ENCODE measurements at places on chromosomes 1 and 21.

GRCh38 chr1:184036517-184036949 lies 995 bp downstream of the COLGALT2 start:
- peak; percentile 0 for DNase-seq

- no peak for DNase-seq
Measured at GRCh38 chr1:185860859-185861258, 126.7 kb downstream of the HMCN1 start.

- DNase-seq = no peak
Measured at GRCh38 chr1:155809088-155809487, 47.9 kb downstream of the GON4L start.

GRCh38 chr1:226605318-226605950 lies 56.9 kb downstream of the STUM start:
- DNase-seq = no peak

- DNase-seq = no peak
Measured at GRCh38 chr21:41066086-41066938, 101.6 kb upstream of the BACE2 start.

DNA sequence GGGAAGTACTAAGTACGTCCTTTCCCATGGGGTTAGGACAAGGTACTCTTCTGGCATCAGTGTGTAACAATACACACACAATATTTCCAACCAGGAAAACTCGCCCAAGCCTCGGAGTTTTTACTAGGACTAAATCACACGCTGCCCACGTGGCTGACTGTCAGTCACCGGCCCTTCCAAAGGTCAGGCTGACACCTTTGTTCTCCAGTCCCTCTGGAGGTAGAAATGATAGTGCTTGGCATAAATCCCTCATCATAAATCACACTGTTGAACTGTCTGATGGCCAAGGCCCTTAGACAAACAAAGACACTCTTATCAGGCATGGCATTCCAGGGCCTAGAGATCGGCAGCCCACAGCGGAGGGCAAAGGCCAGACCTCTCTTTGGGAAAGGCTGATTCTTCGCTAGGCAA lies 16.9 kb upstream of the SLAMF9 start:
- DNase-seq = no peak

DNA sequence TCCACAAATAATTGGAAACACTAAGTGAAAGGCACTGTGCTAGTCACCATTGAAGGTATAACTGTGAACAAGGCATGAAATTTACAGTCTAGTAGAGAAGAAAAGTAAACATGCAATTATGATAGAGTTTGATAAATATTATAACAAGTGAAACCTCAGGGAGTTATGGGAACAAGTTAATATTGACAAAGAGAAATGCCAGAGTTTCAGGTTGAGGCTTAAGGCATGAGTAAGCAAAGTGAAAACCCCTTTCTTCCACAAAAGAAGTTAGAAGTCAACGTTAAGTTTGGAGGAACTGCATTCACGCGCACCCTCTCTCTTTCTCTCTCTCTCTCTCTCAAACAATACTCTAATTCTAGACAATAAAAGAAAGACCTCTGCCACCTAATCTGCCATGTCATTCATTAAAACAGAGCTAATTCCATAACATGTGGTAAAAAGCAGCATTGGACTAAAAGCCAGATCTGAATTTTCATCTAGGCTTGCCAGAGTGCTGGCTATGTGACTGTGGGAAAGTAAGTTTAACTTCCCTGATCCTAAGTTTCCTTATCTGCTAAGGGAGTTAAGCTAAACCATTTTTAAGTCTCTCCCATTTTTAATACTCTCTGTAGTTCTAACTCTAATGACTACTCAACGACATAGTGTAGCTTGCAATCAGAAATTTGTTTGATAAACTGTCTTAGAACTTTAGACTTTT lies 22.0 kb downstream of the SLC44A5 start:
- no peak for DNase-seq

DNA sequence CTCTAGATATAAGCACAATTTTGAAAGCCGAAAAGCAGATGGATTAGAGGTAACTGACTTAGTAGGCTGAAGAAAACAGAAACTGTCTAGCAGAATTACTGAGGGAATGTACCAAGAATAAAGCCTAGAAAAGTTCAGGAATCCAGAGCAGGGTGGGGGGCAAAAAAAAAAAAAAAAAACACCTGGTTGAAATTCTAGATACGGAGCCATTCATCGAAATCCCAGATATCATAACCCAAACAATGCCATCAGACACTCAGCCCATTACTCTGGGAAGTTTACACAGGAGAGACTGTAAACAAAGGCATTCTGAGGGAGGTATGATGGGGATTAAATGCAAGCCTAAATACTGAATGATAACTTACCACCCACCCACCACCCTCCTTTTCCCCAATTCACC lies 45.6 kb downstream of the ENAH start:
- no peak for DNase-seq

GRCh38 chr1:111422546-111423391 lies 4.8 kb downstream of the OVGP1 start:
- no peak for DNase-seq

DNA sequence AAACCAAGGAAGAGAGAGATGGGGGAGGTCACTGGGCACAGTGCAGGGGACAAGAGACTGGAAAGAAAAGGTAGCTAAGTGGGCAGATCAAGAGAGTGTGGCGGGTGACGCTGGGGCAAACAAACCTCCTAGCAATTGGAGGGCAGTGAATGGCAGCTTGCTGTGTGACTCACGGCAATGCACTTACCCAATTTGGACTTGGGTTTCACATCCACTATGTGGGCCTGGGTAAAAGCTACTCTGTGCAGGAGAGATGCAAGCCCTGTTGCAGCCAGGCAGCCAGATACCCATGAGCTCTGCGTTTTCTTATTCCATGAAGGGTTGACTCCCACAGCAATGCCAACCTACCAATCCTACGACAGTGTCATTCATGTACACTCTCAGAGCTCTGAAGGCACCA lies 9.5 kb downstream of the PLXNA2 start:
- no peak for DNase-seq

DNA sequence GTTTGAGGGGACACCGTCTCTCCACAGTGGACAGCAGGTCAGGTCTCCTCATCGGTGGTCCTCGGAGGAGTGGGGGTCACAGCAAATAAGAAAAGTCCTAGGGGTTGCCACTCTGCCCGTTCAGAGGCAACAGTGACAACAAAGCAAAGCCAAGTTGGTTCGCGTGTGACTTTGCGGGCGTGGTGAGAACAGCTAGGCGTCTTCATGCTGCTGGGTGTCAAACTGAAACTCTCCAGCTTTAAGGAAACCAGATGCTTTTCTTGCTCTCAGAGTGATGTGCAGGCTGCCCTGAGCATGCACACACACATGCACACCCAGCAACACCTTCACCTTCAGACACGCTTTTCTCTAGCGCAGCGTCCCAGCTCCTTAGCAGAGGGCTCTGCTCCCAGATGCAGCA lies 70.1 kb upstream of the ARHGEF16 start:
- DNase-seq = no peak

DNA sequence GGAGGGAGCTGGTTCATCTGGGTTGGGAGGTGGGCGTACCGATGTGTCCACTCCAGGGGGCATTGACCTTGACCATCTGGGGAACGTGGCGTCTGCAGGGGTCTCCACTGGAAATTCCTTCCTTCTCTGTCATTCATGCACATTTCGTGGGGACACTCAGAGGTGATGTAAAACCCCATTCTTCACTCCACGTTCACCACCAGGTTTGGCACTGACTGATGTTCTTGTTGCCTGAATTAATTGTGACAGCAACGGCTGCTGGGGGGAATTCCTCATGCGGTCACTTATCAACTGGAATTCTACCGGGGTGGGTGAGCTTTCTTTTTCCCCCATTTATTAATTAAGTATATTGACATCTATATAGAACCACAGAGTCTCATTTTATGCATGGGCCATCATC lies 18.1 kb upstream of the POFUT2 start:
- no peak for DNase-seq

DNA sequence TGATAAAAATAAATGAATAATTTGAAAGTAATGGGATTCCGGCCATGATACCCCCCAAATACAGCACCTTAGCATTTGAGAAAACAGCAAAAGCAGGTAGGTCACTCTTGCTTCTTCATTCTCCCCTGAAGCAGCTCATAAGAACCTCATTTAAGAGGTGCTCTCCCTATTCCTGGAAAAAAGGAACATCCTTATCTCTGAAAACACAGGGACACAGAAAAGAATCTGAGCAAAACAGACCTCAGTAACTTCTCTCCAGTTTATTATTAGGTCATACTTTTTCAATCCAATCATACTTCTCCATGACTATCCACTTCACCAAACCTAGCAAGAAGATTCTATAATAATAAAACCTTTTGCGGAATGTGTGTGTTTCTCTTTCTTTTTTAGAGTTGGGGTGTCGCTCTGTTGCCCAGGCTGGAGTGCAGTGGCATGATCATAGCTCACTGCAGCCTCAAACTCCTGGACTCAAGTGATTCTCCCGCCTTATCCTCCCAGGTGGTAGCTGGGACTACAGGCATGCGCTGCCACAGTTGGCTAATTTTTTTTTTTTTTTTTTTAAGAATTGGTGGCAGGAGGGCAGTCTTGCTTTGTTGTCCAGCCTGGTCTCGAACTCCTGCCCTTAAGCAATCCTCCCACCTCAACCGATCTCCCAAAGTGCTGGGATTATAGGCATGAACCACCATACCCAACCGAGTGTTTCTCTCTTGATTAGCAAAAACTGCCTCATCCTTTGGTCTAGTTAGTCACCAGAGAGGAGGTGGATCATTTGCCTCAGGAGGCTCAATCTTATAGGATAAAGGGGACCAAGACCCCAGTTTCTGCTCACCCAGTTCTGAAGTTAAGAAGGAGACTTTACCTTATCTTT lies 10.6 kb upstream of the TRIM33 start:
- no peak for DNase-seq

- peak; percentile 57 for DNase-seq
Measured at GRCh38 chr1:234408757-234409156, 35.5 kb downstream of the COA6 start.

GRCh38 chr1:198751741-198752140 lies 112.9 kb downstream of the PTPRC start:
- no peak for DNase-seq

GRCh38 chr1:94514095-94514727 lies 27.3 kb downstream of the F3 start:
- no peak for DNase-seq

DNA sequence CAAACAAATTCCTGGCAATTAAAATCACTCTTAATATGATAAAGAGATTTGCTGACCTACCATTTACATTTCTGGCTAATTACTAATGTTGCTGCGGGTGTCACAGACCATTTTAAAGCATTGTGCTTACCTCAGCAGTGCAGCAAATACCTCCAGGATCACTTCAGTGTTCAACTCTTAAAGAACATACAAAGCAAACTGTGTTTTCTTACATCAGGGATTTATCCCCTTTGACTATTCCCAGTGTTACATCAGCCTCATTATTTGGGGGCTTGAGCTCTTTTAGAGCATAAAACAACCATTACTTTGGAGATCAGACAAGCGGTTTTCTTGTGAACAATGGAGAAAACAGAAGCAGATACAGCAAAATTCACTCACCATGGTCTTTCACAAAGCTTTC lies 185.4 kb downstream of the LYPLAL1 start:
- DNase-seq = no peak

All from stimulated activated CD4-positive, alpha-beta T cell treated with anti-CD3 and anti-CD28 coated beads, Interleukin-1b, Interleukin-23, amount 100 ng/mL, for 24 hours (primary cell).